ENCODE measurements at places on chromosomes 16 and 17.

DNA sequence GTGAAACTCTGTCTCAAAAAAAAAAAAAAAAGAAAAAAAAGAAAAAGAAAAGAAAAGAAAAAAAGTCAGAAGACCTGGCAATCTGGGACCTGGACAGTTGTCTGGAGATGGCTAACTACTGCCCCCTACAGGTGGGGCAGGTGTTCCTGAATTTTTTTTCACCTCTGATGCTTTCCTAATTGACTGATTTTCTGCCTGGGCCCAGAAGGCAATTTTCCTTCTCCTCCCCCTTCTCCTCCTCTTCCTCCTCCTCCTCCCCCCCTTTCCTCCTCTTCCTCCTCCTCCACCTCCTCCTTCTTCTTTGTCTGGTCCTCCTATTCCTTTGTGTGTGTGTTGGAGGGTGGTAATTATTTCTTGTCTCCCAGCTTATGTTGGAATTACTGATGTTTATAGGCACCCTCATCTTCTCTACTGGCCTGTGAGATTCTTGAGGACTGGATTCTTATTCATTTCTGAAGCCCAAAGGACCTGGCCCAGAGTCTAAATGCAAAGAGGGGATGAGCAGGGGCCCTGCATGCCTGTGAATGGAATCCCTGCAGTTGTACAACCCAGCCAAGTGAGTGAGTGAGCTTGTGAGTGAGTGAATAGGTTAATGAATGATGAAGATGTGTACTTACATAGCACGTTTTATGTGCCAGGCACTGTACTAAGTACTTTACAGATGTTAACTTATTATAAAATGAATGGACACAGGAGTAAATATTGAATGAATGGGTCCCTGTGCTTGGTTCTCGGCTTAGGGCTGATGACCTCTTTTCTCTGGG is 26.9 kb downstream of the IRX5 start:
- DNase-seq: no peak

GRCh38 chr16:80046261-80046660 is 445.7 kb upstream of the MAF start:
- no peak for DNase-seq

- no peak for DNase-seq
These were observed 2.8 kb upstream of the PRKAR1A start for GRCh38 chr17:68509141-68510057.

DNA sequence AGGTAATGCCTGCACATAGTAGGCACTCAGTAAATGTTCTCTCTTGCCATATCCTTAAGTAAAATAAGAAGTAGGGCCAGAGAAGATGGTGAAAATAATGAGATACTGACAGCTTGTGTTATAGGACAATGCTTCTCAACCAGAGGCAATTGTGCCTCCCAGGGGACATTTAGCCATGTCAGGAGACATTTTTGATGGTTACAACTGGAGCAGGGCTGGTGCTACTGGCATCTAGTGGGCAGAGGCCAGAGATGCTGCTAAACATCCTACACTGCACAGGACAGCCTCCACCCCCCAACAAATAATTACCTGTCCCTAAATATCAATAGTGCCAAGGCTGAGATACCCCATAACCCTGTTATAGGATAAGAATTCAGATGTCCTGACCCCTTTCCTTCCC is 1.7 kb downstream of the RAD51D start:
- DNase-seq: no peak

GRCh38 chr16:53773881-53774280 is 69.9 kb downstream of the FTO start:
- no peak for DNase-seq

DNA sequence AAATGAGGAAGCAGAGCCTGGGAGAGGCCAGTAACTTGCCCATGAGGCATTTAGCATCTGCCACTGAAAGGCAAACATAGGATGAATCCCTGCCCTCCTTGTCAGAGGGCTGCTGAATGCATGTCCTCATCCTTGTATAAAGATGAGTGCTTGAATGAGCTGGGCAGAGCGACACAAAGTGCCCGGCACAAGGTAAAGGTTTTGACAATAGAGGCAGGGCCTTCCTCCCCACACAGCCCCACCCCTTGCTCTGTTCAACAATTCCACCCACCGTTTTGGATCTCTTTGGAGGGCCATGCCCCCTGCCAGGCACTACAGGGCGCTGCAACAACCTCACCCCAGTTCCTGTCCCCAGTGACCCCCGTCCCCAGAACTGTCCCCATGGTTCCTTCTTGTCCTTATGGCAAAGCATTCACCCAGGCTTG is 1.4 kb upstream of the KRT19 start:
- DNase-seq: no peak

GRCh38 chr17:16459855-16460550 is 32.0 kb downstream of the LRRC75A start:
- DNase-seq: no peak

- no peak for DNase-seq
These were observed 10.9 kb upstream of the ITGA2B start for GRCh38 chr17:44400226-44400847.

DNA sequence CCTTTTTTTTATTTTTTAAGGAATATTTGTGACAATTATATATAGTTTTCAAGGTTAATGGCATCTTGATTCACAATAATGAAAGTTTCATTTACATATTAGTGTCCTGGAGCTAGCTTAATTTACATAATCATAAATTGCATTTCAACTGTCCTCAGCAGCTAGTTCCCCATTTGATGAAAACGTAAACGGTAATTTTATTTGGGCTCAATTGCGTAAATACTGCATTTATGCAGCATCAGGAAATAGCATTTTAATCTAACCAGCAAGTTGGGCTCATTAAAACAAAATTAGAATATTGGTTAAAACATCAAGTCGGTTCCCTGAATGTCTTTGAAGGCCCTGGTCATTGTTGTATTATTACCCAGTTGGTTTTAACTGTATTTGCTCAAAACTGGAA is 136.8 kb upstream of the CDH5 start:
- no peak for DNase-seq

DNA sequence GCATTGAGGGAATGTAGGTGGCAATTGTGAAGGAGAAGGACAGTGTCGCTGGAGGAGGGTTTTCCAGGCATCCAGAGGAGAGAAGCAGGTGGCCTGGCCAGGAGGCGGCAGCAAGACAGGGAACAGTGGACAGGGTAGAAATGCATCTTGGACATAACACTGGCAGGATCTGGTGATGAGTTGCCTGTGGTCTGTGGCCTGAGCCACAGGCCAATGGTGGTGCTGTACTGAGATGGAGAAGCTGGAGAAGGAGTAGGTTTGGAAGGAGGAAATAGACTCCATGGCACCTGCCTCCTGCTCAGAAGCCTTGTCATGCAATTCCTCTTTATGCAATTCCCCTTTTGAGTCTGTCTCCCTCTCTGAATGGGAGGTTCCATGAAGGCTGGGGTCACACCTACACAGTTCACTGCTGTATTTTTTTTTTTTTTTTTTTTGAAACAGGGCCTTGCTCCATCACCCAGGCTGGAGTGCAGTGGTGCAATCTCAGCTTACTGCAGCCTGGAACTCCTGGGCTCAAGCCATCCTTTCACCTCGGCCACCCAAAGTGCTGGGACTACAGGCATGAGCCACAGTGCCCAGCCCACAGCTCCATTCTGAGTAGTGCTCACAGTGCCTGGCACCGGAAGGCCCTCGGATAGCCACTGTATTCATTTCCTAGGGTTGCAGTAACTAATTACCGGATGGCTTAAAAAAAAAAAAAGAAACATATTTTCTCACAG is 13.5 kb upstream of the CACNG4 start:
- no peak for DNase-seq

DNA sequence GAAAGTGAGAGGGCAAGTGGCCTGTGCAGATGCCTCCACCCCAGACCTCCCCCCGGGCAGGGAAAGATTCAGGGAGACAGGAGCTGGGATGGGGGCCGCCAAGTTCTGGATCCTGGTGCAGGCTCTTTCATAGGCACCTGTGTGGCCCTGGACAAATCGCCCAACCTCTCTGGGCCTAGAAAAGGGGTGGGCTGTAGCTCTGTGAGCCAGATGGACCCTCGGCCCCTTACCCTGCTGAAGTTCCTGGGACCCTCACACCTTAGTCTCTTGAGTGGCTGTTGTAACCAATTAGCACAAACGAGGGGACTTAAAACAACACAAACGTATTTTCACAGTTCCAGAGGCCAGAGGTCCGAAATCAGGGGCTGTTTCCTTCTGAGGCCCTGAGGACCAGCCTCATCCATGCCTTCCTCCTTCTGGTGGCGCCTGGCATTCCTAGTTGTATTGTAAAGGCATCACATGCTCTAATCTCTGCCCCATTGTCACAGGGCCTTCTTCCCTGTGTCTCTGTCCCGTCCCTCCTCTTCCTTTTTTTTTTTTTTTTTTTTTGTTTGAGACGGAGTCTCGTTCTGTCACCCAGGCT is 352.6 kb downstream of the SEC14L1 start:
- DNase-seq: no peak

- DNase-seq: no peak
These were observed 489.9 kb downstream of the WWOX start for GRCh38 chr16:78589331-78589730.

DNA sequence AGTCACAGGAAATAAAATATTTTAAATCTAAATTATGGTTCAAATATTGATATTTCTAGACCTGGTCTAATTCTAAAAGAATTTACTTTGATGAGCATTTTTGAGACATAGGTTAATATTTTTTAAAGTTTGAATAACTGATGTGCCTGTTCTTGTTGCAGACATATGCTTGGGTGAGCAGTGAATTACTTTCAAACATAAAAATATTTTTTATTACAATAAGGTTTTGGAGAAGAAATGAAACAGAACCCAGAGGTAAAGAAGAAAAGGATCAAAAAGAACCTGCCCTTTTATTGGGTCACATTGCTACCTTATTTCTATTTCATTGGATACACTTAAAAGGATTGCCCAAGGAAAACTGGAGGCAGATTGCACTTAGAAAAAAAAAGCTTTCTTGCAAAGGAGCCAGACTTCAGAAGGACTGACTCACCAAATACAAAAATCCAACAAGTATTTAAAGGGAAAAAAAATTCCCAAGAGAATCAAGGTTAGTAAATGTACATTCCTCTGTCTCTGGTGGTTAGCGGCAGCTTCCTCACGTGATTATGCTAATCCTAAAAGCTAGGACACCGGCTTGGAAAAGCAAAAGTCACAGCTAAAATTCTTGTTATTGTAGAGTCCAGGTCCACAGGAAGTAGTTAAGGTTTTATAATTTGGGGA is 18.5 kb downstream of the ENPP7 start:
- DNase-seq: no peak

DNA sequence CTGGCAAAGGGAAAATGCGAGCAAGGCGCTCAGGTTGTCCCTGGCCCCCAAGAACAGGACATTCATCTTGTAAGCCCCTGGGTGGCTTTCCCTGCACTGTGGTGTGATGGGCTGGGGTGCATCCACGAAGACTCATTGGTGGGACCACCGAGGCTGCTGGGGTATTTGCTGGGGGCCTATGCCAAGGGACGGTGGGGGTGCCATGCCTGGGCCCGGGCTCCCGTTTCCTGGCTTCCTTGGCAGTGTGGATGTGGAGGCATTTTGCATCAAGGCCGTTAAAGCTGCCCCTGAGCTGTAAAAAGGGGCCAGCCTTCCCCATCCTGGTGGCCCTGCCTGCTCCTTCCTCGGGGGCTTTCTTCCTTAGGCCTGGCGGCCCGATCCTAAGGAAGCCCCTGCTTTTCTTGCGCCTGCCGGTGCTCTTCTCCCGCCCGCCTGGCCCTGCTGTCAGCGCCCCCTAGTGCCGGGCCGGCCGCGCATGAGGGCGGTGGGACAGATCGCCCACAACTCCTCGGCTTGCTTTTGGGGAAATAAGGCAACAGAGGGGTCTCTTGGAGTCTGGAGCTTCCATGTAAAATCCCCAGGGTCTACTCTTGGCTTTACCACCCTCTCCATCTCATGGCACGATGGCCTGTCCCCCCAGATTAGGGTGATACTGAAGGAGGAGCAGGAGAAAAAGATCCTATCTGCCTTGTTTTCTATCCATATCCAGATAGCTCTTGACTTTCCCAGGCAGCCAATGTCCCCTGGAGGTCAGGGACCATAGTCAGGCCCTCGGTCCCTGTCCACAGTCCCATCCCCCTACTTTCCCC is 9.8 kb upstream of the TBX2 start:
- no peak for DNase-seq

- DNase-seq: no peak
These were observed 22.2 kb upstream of the AKAP1 start for GRCh38 chr17:57062865-57063264.
